ENCODE measurements at places on chromosomes 2 and 18.

DNA sequence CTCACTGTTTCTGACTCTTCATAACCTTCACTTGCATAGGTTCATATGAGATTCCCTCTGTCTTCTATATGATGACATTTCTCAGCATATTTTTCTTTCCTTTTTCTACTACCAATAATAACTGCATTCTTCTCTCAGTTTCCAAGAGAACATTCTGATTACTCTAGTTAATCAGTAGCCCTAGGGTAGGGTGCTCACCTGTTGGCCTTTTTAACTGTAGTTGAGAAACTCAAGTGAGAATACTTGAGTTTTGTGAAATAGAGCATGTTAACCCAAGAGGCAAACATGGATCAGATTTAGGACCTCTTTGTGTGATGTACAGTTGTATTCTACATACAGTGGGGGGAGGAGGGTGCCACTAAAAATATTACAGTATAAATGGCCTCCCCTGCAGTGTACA, 308.0 kb downstream of the CMPK2 start:
- no peak for DNase-seq

DNA sequence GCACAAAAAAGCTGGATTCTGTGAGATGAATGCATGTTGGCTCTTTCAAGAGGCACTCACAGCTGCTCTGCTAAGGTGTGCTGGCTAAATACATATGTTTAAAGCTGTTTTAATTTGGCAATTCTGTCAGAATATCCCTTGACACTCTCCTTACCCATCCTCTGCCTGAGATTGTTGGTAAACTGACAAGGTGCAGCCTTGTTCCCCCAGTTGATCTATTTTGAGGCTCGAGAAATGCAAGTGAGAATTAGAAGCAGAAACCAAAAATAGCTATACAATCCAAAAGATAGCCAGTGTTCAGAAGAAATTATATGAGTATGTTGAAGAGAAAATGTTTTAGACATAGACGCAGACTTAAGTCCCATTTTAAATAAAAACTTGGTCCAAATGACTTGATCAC, 971.7 kb upstream of the GYPC start:
- DNase-seq, result no peak

DNA sequence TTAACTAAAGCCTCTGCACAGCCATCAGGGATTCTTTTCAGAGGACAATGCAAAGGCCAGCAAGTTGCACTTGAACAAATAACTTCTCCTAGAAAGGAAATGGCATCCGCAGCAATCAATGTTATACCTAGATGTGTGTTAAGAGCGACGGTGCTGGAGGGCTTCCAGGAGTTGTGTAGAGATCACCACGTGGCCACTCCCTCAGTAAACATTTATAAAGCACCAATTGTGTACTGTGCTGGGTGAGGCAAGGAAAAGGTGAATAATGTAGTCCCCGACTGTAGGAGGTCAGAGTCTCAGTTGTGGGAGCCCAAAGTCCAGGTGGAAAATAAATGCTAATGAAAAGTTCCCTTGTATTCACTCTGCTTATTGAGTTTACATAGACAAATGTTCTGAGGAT, 135.0 kb downstream of the ALK start:
- no peak for DNase-seq

DNA sequence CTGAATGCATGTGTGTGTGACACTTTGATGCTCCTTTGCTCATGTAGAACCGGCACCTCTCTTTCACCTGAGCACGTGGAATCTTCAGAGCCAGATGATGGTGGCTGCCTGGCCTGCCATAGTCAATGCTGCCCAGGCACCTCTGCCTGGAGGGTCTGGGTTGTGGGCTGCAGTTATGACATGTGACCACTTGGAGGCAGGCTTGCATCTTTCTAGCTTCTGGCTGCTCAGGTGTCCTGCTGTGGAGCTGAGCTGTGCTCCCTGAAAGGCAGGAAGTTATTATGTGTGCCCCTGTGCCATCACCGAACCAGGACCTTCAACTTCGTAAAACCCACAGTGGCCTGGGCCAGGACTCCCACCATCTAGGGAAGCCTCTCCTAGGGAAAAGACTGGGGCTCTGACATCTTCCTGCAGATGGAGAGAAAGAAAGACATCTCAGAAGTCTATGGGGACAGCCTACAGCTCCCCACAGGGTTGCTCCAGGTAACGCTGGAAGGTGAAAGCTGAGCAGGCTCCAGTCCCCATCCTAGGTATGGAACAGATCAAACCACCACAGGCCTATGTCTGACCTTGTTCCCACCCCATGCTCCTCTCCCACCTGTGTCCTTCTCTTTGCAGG, 30.2 kb downstream of the PSD4 start:
- peak; percentile 87 for DNase-seq

DNA sequence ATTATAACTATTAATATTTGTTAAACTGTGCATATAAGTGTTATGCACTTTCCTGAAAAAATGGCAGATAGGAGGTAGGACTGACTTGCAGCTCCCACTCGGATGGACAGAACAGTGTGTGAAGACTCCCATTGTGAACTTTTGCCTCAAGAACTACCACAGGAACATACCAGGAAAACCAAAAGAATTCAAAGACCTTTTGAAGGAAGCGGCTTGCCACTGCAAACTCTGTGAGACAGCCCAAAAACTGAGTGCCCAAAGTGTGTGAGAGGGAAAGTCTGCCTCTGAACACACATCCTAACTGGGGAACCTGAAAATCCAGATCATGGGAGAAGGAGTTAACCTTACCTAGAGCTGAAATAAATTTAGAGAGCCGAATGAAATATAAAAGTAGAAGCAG, 171.0 kb downstream of the ZBTB7C start:
- DNase-seq, result no peak

GRCh38 chr2:205702576-205702975, 20.3 kb downstream of the NRP2 start:
- no peak for DNase-seq

GRCh38 chr18:61322265-61322873, 10.9 kb upstream of the CDH20 start:
- DNase-seq, result peak; percentile 77

- peak; percentile 36 for DNase-seq
Observed at GRCh38 chr2:230614040-230614439, 98.6 kb upstream of the CAB39 start.

GRCh38 chr2:32002406-32002805, 8.4 kb downstream of the MEMO1 start:
- no peak for DNase-seq

DNA sequence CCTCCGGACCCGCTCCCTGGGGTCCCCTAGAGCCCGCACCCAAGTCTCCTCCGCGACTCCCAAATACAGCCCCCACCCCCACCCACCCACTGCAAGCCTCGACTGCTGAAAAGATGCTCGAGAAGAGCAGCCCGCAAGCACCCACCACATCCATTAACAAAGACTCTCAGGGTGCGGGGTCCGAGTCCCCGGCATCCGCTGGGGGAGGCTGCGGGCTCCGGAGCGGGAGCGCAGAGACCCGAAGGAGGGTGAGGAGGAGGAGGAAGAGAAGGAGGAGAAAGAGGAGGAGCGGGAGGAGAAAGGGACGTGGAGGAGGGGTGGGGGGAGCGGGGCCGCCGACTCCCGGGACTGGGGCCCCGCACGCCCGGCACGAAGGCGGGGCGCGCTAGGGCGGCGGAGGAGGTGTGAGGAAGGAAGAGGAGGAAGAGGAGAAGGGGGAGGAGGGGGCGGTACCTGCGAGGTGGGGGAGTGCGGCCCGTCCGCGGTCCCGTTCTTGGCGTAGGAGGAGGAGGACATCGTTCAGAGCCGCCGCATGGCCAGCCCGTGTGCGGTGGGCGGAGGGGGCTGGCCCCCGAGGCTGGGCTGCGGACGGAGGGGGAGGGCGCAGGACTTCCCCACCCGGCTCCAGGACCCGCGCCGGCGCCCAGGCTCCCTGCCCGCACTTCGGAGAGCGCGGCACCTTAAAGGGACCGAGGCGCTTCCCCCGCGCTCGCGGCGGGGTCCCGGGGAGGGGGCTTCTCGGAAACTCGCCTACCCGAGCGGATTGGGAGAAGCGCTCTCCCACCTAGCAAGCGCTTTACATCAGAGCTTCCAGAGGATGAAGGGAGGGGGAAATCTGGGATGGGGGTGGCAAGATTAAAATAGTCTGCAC, at the start of gene CACNB4:
CACNB4 (minus strand) TSS at position 549 of the 871 bp plus-strand sequence.
- no peak for DNase-seq

GRCh38 chr2:216554755-216555154, 56.1 kb downstream of the RPL37A start:
- DNase-seq, result no peak

GRCh38 chr2:25168256-25169072, at the start of gene POMC:
Gene POMC, minus strand, starts transcription at chr2:25168580. Its CDS starts 3,808 bp downstream, at chr2:25164772.
- DNase-seq, result no peak

DNA sequence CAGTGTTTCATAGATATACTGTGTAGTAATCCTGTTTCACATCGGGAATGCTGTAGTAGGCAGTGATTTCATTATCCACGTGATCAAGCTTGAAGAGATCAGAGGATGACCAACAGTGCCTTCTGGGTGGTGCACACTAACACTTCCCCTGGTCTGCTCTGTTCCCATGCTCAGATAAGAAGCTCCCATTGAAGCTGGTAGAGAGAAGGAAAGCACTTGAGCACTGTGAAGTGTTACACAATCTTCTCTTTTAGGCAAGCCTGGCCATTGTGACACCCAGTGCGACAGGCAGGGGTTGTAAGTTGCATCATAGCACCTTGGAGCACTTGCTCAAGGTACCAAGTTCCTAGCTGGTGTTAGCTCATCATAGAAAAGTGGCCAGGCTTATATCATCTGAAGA, 30.6 kb upstream of the GPD2 start:
- DNase-seq, result no peak
